Caudate nucleus (tissue), 63 donors: ENCODE measurements at places on chromosomes 16 and 17.

DNA sequence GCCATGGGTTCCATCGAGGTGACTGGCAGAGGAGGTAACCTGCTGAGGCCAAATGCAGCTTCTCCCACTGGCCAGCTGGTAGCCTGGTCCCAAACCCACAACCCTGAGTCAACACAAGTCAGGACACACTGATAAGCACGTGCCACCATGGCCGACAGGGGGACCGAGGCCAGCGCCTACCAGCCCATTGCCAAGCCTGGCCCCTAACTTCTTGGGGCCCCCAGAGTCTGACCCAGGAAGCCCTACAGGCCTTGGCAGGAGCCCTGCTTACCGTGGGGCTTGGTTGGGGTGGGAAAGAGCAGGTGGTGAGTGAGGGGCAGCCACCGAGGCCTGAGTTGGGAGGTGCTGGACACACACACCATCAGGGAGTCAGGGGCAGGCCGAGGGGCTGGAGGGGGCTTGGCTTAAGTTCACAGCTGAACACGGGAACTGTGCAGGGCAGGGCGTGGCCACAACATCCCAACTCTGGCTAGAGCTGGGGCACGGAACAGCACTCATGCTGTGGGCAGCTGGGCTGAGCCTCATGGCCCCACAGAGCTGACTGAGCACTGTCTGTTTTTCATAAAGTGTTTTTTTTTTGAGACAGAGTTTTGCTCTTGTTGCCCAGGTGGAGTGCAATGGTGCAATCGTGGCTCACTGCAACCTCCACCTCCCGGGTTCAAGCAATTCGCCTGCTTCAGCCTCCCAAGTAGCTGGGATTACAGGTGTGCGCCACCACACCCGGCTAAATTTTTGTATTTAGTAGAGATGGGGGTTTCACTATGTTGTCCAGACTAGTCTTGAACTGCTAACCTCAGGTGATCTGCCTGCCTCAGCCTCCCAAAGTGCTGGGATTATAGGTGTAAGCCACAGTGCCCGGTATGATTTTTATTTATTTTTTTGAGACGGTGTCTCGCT lies 5.5 kb downstream of the MRPL28 start:
- DNase-seq, result no peak

DNA sequence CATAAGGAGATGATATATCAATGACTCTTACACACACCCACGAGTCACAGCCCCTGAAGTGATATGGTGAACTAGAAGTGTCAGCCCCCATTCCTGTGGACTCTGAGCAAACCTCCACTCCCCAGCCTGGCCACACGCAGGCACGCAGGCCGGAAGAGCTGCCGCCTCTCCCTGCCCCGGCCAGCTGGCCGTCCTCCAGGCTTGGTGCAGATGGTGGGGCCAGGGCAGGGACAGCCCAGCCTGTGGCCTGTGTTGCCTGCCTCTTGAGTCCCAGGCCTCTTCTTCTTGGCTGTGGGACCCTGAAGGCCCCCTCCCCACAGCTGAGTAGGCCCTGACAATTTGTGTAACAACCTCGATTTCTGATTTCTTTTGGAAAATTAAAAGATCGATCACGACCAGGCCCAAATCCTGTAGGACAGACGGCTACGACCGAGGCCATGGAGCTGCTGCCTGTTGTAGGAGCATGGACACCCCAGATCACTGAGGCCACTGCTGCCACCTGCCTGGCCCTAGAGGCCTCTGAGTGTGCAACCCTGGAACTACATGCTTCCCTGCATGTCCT lies 10.0 kb upstream of the MPRIP start:
- DNase-seq, result peak; percentile 35

- no peak for DNase-seq
Observed at GRCh38 chr16:62741692-62742091, 705.5 kb upstream of the CDH8 start.

GRCh38 chr17:17781591-17782496 lies 54.9 kb downstream of the SREBF1 start:
- peak; percentile 71 for DNase-seq
